Activated CD4-positive, alpha-beta T cell treated with anti-CD3 and anti-CD28 coated beads, Interleukin-2, amount 50 U/mL, for 4 hours (primary cell): ENCODE measurements at places on chromosomes 12 and 14.

DNA sequence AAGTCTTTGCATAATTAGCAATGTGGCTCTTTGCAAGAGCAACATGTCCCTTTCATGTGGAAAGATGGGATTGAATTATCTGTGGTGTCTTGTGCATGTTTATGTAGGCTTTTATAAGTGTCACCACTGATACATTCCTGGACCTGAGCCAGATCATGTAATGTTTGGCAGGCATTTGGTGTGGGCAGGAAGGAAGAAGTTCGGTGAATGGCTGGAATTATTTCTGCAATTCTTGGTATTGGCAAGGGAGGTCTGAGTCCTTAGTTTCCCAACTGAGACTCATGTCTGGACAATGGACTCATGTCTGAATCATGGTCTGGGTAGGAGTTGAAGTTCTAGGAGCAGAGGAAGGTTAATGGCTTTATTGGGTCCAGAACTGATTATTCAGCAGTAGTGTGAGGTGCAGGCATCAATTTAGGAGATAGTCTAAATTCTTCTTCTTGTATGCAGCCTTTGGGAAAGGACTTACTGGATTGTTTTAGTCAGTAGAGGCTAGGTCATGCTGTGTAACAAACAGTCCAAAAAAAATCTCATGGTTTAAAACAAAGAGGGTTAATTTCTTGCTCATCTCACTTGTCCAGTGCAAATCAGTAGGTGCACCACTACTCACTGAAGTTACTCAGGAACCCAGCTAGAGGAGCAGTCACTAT, 186.5 kb upstream of the LHX5 start:
- DNase-seq: no peak

DNA sequence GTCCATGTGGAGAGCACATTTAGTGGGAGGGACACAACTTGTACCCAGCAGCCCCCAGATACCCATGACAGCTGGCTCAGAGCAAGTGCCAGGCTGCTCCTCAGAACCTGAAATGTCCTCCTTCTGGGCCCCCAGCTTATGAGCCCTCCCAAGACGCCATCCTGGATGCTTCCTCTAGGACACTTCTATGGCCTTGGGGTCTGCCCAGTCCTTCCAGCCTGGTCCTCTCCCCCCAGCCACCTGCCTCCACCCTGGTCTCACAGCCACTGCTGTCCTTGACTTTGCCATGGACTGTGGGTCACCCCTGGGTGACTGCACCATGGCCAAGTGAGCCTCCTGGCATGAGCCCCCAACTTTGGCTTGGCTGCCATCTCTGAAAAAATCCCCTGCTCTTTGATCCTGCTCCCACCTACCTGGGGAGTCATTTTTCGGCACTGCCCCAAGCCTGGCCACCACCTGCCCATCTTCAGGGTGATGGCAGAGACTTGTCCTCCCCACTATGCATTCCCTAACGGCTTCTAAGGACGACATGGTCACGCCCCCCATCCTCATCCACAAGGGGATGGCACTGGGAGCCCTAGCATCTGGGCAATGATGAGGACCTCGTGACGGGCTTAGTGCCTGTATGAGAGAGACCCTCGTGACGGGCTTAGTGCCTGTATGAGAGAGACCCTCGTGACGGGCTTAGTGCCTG, 323.7 kb downstream of the TMEM121 start:
- DNase-seq: no peak

DNA sequence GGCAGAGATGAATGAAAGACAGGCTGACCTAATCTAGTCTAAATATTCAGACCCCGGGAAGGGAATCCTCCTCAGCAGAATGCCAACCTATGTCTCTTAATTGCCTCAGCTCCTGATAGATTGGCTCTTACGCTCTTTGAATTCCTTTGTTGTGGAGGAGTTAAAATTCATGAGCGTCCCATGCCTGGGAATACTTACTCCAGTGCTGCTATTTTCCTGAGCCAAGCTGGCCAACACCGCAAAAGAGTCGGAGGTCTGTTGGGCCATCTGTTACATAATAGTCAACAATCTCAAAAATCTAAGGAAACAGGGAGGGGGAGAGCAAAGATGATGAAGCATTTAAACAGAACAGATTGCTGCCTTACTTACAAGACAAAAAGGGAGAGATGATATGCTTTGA, 182.8 kb downstream of the ASCL1 start:
- DNase-seq: no peak

DNA sequence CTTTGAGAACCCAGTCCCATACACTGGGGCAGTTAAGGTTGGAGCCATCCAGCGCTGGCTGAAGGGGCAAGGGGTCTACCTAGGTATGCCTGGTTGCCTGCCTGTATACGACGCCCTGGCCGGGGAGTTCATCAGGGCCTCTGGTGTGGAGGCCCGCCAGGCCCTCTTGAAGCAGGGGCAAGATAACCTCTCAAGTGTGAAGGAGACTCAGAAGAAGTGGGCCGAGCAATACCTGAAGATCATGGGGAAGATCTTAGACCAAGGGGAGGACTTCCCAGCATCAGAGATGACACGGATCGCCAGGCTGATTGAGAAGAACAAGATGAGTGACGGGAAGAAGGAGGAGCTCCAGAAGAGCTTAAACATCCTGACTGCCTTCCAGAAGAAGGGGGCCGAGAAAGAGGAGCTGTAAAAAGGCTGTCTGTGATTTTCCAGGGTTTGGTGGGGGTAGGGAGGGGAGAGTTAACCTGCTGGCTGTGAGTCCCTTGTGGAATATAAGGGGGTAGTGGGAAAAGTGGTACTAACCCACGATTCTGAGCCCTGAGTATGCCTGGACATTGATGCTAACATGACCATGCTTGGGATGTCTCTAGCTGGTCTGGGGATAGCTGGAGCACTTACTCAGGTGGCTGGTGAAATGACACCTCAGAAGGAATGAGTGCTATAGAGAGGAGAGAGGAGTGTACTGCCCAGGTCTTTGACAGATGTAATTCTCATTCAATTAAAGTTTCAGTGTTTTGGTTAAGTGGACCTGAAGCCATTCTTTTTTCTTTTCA, 9.2 kb downstream of the ERP29 start:
- DNase-seq: no peak

DNA sequence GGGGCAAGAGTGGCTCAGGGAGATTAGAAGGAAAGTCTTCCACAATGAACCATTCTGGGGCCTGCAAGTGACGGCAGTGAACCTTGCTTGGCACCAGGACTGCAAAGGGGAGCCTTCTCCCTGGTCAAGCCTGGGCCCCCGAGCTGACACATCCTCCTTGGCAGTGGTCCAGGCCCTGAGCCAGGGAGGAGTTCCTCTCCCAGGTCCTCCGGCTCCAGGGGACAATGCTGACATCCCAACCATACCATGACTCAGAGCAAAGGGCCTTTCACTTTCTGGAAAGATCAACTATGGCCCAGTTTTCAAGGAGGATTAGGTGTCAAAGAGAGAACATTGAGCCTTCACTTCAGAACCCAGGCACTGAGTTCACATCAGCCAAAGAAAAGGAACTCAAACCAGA, 756.5 kb upstream of the TBX3 start:
- no peak for DNase-seq

DNA sequence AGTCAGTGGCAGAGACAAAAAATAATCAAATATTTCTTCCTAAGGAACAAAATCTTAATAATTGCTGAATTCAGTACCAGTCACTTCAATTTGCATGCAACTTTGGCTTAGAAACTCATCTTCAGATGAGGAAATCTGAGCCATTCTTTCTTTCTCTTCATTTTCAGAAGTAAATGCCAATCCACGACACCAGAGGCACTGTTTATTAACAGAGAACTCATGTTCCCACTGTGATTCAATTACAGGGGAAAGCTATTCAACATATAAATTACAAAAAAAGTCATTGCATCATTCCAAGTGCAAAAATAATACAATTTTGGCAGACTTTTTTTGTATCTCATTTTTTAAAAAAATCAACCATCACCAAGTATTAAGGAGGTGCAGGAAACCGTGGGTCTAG, 816.1 kb upstream of the TMEM132C start:
- no peak for DNase-seq

DNA sequence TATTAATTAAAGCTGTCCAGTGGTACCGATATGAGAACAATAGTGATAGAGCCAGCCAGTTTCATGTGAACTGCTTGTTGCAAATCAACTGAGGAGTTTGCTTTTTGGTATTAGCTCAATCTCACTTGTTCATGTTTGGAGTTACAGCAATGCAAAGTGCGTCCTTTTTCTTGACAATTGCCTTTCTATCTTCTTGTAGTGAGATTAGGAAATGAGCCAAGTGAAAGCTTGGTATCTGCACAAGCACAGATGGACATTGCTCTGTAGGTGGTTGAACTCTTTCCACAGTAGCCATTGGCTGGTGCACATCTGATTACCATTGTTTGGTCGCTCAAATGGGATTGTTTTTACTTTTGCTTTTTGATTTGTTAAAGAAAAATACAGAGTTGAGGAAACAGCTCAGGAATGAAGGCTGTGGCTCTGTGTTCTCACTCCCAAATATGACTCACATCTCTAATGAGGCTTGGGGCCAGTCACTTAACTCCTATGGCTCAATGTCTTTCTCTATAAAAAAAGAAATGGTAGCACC, 241.4 kb downstream of the BMP4 start:
- no peak for DNase-seq

DNA sequence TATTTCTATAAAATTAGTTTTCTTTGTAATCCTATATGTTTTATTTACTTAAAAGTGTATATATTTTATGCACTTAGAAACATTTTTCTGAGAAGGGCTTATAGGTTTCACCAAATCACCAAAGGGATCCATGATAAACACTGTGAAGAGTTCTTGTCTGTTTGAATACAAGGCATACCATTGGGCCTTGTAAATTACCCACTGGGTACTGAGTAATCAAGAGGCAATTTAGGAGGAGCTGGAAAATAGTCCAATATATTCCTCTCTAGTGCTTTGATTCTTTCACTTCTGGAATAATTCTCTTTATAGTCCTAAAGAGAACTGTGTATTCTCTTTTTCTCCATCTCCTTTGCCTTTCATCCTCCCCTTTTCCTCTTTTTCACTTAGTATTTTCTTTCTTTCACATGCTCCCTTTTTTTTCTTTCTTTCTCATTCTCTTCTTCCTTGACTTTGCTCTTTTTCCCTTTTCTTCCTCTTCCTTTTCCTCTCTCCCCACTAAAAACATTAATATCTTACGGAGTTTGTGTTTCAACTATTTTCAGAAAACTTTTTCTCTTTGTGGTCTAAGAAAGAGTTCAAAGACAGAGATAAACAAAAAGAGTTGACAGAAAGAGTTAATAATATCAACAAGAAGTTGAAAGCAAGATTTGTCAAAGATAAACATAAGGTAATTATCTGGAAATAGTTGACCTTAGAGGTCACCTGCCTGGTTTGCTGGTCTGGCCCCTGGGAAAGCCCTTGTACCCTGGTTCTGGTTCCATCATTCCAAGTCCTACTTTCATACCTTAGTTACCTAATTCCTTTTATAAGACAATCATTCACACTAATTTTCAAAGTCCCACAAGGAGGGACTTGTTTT, 435.3 kb downstream of the RAD51B start:
- no peak for DNase-seq
